ENCODE measurements at places on chromosomes 11 and 22. TPM values are rescaled to one million over a fixed set of nuclear protein-coding genes. Genes with fewer than 3 reads are reported as not detected.

The POU2AF3 gene
- not detected for total RNA-seq

The RIBC2 gene
- 0.39 TPM for total RNA-seq

The OR4C3 gene
- not detected for total RNA-seq

The ADAMTS15 gene
- total RNA-seq, result 26.2 TPM

The TESMIN gene
- 2.1 TPM for total RNA-seq

The GLB1L3 gene
- not detected for total RNA-seq

The MYOD1 gene
- not detected for total RNA-seq

The SYT8 gene
- under 0.01 TPM for total RNA-seq

The SLC22A12 gene
- total RNA-seq, result not detected

DNA sequence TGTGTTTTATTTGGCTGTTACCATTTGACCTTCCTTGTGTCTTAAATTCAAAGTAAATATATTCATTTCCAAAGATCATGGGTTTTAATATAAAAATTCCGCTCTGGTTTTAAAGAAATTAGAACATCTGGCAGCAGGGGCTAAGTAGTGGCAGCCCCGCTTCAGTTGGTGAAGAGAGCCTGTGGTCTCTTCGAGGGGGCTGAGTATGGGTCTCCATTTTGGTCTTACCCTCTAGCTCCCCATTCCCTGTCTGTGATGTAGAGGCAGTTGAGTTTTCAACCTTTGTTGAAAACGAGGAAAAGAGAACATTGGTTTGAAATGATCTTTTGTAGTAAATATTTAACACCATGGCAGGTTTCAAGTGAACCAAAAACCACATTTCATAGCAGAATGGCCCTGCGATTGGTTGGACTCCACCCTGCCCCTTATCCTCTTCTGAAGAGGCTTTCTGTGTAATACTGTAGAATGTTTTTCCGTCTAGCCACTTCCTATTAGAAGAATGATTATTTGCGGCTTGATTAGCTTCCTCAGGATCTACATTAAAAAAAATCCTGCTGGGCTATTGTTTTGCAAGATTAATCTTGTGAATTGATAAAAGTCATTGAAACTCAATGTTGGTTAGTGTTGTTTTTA, 17.7 kb downstream of the APLP2 start:
- DNase-seq, result peak; percentile 20

- DNase-seq, result no peak
Measured at GRCh38 chr11:109236188-109236587, 185.8 kb upstream of the C11orf87 start.

- no peak for DNase-seq
Measured at GRCh38 chr11:80280737-80281136, 839.9 kb upstream of the TENM4 start.

DNA sequence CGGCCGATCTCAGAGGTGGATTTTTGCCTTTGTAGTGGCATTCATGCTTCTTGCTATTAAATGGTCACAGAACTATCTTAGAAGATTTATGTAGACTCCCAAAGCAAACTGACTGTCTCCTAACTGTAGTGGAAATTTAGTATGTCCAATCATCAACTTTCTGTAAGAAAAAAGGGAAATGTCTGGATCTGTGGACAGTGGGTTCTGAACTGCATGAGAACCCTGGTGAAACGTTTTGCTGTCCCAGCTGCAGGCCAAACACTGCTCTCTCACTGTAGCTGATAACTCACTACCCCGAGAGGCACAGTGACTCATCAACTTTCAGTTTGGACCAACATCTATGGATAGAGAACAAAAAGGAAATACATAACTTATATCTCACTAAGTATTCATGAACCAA, 387.1 kb downstream of the SOX6 start:
- DNase-seq, result peak; percentile 80

- DNase-seq, result no peak
Measured at GRCh38 chr11:61913699-61914395, 3.5 kb downstream of the RAB3IL1 start.

DNA sequence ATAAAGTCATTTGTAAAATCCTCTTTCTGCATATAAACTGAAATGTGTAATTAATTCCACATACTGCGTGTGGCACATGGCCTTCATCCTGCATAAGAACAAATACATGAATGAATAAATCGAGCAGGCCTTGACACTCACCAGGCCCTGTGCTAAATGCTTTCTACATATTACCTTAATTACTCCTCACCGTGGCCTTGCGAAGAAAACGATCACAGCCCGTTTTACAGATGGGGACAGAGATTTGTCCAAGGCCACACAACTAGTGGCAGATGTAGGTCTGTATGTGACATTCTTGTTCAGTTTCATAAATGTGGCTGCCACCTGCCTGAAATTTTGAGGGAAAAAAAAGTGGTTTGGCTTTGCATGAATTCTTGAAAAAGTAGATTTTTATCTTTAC, 5.8 kb upstream of the CCND1 start:
- DNase-seq, result no peak

GRCh38 chr11:2537010-2537705, 92.3 kb downstream of the KCNQ1 start:
- no peak for DNase-seq

DNA sequence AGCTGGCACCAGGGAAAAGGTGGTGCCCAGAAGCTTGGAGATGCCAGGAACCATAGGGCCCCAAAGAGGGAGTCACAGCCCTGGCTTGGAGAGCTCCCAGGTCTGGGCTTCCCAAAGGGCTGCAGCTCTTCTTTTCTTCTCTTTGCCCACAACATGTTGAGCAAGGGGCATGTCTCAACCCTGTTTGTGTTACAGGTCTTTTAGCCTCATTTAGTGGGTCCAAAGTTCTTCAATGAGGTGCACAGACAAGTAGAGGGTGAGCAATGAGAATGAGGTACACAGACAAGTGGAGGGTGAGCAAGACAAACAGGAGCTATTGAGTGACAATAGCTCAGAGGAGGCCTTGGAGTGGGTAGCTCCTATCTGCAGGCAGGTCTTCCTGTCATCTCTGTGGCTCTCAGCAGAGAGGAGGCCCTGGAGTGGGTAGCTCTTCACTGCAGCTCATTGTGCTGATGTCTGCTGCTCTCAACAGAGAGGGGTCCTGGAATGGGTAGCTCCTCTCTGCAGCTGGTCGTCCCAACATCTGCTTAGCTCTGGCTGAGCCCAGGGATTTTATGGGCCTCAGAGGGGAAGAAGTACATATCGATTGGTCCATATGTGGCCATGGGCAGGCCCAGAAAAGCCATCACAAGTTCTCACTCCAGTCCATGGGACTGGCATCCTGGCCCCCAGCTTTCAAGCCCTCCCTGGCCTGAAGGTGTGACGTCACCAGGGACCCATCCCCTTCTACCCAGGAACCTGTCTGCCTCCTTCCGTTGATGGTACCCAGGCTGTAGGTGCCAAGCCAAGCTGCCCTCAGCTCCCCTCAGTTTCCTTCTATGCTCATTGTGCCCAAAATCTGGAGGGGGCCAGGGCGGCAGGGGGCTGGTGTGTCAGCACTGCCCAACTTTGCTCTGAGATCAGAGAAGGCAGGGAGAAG, 34.9 kb downstream of the WBP2NL start:
- no peak for DNase-seq

GRCh38 chr11:35349897-35350296, 69.5 kb downstream of the SLC1A2 start:
- no peak for DNase-seq

GRCh38 chr11:15233371-15234165, 118.8 kb downstream of the INSC start:
- no peak for DNase-seq

GRCh38 chr11:64492561-64492960, 98.5 kb upstream of the SLC22A12 start:
- no peak for DNase-seq

Data from dermis microvascular lymphatic vessel endothelial cell (primary cell).